ENCODE measurements at places on chromosomes 7 and 10. TPM values are rescaled to one million over a fixed set of nuclear protein-coding genes. Genes with fewer than 3 reads are reported as not detected.

PRLHR gene
- not detected for total RNA-seq

DNA sequence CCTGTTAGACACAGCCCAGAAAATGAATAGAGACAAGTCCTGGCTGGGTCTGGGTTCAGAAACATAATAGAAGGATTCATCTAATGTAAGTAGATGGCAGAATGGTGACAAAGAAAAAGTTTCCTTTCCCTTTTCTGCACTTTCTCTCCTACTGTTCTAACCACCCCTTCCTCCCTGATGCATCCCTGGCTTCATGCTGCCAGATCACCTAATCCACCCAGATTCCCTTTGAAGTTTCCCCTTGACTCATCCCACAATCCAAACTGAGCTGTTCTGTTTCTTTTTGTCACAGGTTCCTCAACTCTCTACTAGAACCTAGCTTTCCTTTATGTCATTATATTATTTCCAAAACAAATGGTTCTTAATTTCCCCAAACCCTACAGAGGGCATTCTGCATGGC lies 1.1 kb upstream of the MACC1 start:
- no peak overlapping the region for H3K27ac ChIP-seq
- no peaks in the 10 kb centered on the region for H3K27me3 ChIP-seq
- H3K4me1 ChIP-seq: no peaks in the 10 kb centered on the region
- no peaks in the 10 kb centered on the region for H3K36me3 ChIP-seq
- no peak overlapping the region for H3K4me3 ChIP-seq

- H3K4me1 ChIP-seq: peaks cover 13% of the 10 kb centered on the region
- peaks cover 6% of the 10 kb centered on the region for H3K36me3 ChIP-seq
- no peak overlapping the region for H3K4me3 ChIP-seq
- H3K27ac ChIP-seq: no peak overlapping the region
These were observed 6.1 kb upstream of the CREB5 start for GRCh38 chr7:28406192-28406591.

DNA sequence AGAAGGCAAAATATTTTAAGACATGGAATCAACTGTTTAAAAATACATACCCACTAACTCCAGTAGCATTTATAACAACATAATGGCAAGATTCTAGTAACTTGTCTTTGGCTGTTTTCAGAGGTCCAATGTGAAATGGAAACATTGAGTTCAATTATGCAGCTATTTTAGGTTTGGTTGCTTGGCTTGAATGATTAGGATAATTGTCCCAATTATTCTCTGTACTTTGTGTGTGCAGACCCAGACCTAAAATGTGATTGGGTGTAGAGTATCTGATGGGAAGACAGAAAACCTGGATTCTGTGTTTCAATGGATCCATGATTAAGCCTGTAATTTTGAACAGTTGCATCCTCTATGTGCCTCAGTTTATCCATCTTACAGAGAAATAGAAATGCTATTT lies 392.7 kb upstream of the NFE2L3 start:
- no peaks in the 10 kb centered on the region for H3K4me1 ChIP-seq
- H3K27me3 ChIP-seq: peaks cover 54% of the 10 kb centered on the region
- no peaks in the 10 kb centered on the region for H3K36me3 ChIP-seq
- H3K27ac ChIP-seq: no peak overlapping the region
- no peak overlapping the region for H3K4me3 ChIP-seq
- DNase-seq: no peak

GRCh38 chr10:74081192-74081803 lies 69.3 kb downstream of the AP3M1 start:
- H3K4me3 ChIP-seq: no peak overlapping the region
- H3K4me1 ChIP-seq: peaks cover 25% of the 10 kb centered on the region
- H3K36me3 ChIP-seq: no peaks in the 10 kb centered on the region
- DNase-seq: no peak
- no peaks in the 10 kb centered on the region for H3K27me3 ChIP-seq

ATOH7 gene
- not detected for total RNA-seq

DNA sequence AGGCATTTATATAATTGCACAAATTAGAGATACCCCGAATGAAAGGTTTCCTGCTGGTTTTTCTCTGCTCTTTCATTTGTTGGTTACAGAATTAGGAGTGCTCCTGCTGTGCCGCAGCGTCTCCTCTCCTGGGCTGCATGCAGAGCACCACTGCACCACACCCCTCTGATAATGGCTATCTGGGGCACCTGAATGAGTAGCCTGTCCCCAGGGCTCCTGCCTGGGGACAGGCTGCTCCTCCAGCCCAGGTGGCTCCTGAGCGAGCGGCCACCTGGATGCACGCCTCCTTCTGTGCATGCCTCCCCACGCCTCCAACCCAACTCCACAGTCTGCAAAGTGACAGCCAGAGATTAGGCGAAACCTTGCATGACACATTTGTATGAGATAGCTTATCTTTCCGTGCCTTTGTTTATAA lies 242.6 kb upstream of the FZD8 start:
- no peak overlapping the region for H3K4me3 ChIP-seq
- no peaks in the 10 kb centered on the region for H3K36me3 ChIP-seq
- no peaks in the 10 kb centered on the region for H3K4me1 ChIP-seq
- DNase-seq: no peak

GRCh38 chr7:4143511-4144171 lies 538.5 kb upstream of the FOXK1 start:
- H3K36me3 ChIP-seq: no peaks in the 10 kb centered on the region
- H3K4me3 ChIP-seq: no peak overlapping the region
- no peak overlapping the region for H3K27ac ChIP-seq
- peaks cover 2% of the 10 kb centered on the region for H3K4me1 ChIP-seq
- no peak for DNase-seq

- no peaks in the 10 kb centered on the region for H3K27me3 ChIP-seq
- no peaks in the 10 kb centered on the region for H3K4me1 ChIP-seq
- no peaks in the 10 kb centered on the region for H3K36me3 ChIP-seq
- no peak for DNase-seq
- no peak overlapping the region for H3K4me3 ChIP-seq
- no peak overlapping the region for H3K27ac ChIP-seq
These were observed 48.7 kb upstream of the MAGI2 start for GRCh38 chr7:79502151-79502550.

GRCh38 chr7:133081119-133081598 lies 731 bp downstream of the CHCHD3 start:
- peak overlapping the region; percentile 94 for H3K27ac ChIP-seq
- H3K27me3 ChIP-seq: peaks cover 2% of the 10 kb centered on the region
- peaks cover 15% of the 10 kb centered on the region for H3K4me1 ChIP-seq
- H3K36me3 ChIP-seq: no peaks in the 10 kb centered on the region

LRRC18 gene
- total RNA-seq: not detected

OLAH gene
- not detected for total RNA-seq

DNA sequence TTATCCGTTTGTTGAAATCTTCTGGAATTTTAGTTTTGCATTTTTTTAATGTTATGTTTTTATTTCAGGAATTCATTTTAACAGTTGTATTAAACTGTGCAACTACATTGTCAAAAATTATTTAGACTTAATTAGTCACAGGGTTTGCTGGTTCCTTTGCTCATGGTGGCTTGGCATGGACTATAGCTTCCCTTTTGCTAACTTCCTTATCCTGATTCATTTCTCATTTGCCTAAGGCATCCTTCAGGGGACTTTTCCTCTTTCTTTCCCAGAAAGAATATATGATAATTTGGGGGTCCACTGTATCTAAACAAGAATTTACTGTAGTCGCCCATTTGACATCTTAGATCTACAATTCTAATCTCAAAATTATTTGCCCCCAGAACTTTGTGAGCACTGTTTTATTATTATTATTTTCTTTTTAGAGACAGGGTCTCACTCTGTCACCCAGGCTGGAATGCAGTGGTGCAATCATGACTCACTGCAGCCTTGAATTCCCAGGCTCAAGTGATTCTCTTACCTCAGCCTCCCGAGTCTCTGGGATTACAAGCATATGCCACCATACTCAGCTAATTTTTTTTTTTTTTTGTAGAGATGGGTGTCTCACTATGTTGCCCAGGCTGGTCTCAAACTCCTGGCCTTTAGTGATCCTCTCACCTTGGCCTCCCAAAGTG lies 13.9 kb downstream of the FIGNL1 start:
- peaks cover 3% of the 10 kb centered on the region for H3K4me1 ChIP-seq
- no peaks in the 10 kb centered on the region for H3K27me3 ChIP-seq
- peaks cover 10% of the 10 kb centered on the region for H3K36me3 ChIP-seq
- no peak overlapping the region for H3K27ac ChIP-seq
- DNase-seq: no peak
- H3K4me3 ChIP-seq: no peak overlapping the region

DNA sequence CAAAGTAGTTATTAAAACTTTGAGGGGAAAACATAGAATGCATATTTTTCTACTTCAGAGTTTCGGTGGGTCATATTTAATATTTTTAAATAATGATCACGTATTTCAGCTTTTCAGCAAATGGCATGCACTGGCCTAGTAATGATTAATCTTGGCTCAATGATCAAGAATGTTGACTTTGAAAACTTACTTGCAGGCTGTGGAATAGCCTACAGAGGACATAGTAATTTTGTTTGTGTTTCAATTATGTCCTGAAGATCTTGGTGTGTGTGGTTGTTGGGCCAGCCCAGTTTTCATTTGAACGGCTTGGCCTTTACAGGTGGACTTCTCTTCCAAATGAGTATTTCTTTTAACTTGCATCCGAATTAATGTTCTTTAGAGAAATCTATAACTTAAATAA lies 35.1 kb downstream of the ADD3 start:
- peak overlapping the region; percentile 37 for H3K27ac ChIP-seq
- H3K4me1 ChIP-seq: peaks cover 38% of the 10 kb centered on the region
- no peak for DNase-seq
- no peaks in the 10 kb centered on the region for H3K27me3 ChIP-seq
- H3K36me3 ChIP-seq: no peaks in the 10 kb centered on the region

PRPS1L1 gene
- total RNA-seq: not detected

DNA sequence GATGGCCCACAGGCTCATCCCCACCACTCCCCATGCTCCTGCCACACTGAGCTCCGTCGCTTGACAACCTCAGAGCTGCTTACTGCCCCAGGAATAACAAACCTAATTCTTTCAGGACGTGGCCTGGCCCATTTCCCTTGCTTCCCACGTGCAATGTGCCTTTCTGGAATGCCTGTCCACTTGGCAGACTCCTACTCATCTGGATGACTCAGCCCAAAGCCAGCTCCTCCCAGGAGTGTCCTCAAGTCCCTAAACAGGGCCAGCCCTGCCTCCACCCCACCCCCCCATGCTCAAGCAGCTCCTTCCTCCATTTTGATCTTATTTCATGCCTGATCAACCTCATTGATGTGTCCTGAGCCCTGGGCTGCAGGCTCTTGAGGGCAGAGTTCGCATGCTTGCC lies 164.9 kb upstream of the RNF32 start:
- no peak overlapping the region for H3K27ac ChIP-seq
- no peaks in the 10 kb centered on the region for H3K4me1 ChIP-seq
- peaks cover 46% of the 10 kb centered on the region for H3K27me3 ChIP-seq
- no peak overlapping the region for H3K4me3 ChIP-seq
- H3K36me3 ChIP-seq: no peaks in the 10 kb centered on the region

- peaks cover 8% of the 10 kb centered on the region for H3K4me1 ChIP-seq
- peaks cover 33% of the 10 kb centered on the region for H3K27me3 ChIP-seq
- H3K36me3 ChIP-seq: no peaks in the 10 kb centered on the region
- no peak overlapping the region for H3K4me3 ChIP-seq
These were observed 35.2 kb upstream of the WDFY4 start for GRCh38 chr10:48649349-48649944.

DNA sequence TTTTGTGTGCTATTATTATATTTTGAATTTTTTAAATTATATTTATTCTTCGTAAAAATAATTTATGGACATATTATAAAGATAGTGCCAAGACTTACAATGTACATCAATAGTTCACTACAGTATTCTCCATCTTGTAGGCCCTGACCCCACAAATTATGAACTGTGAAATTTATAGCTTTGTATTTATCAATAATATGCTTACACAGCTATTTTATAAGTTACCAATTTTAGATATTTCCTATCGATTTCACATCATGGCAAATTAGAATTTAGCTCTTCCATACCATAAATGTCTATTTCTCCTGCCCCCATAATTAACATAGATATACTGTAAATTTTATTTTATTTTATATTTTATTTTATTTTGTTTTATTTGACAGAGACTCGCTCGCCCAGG lies 34.4 kb upstream of the GNAI1 start:
- no peaks in the 10 kb centered on the region for H3K27me3 ChIP-seq
- no peak overlapping the region for H3K4me3 ChIP-seq
- H3K27ac ChIP-seq: no peak overlapping the region
- DNase-seq: no peak
- H3K36me3 ChIP-seq: no peaks in the 10 kb centered on the region

GRCh38 chr10:35843524-35844181 lies 201.6 kb upstream of the FZD8 start:
- no peak overlapping the region for H3K4me3 ChIP-seq
- H3K27me3 ChIP-seq: peaks cover 10% of the 10 kb centered on the region
- no peak overlapping the region for H3K27ac ChIP-seq

DNA sequence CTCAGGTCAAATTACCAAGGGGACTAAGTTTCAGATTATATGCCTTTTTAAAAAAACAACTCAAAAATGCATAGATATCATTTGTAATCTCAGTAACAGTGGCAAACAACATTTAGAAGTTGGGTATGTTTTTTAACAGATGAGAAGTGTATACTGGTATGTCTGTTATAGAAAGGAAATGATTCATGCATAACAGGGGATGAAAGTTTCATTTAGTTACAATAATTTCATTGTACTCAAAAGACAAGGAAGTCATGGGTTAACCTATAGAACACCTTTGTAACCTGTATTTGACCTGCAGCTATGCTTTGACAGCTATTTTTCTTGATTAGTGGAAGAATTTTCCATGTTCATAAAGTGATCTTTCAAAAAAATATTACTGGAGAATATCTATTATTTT lies 35.4 kb upstream of the FAM133B start:
- H3K4me3 ChIP-seq: no peak overlapping the region
- no peaks in the 10 kb centered on the region for H3K27me3 ChIP-seq
- no peaks in the 10 kb centered on the region for H3K36me3 ChIP-seq
- peak overlapping the region; percentile 84 for H3K27ac ChIP-seq
- DNase-seq: no peak
- peaks cover 25% of the 10 kb centered on the region for H3K4me1 ChIP-seq

DNA sequence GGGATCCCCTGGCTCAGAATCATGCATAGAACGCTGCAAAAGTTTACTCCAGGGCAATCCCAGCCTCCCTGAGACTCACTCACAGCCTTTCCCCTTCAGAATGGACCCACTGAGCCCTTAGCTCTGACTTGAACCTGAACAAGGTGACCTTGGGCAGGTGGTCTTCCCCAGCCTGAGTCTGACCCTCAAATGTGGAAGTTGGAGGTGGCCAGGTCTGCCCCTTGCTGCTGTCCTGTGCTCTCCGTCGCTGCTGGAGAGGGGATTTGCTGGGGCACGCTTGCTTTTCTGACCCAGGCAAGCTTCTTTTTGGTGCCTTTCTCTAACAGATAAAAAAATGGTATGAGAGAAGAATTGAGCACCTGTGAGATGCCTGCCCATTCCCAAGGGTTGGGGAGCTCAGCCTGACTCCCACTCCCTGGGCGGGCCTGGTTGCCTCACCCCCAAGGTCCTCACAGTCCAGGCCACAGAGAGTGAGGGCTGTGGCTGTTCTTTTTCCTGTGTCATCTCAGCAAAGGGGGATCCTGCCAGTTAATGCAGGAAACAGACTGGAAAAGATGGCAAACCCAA lies 46.6 kb upstream of the IGFBP3 start:
- no peaks in the 10 kb centered on the region for H3K27me3 ChIP-seq
- peaks cover 3% of the 10 kb centered on the region for H3K36me3 ChIP-seq
- H3K4me3 ChIP-seq: no peak overlapping the region
- peaks cover 6% of the 10 kb centered on the region for H3K4me1 ChIP-seq
- no peak overlapping the region for H3K27ac ChIP-seq

ZNF239 gene
- total RNA-seq: 1.1 TPM

GRCh38 chr7:116953372-116953905 lies at the start of gene ST7:
Gene ST7, plus strand, starts transcription at chr7:116953501. Its CDS starts 40 bp downstream, at chr7:116953541.
- peak; percentile 58 for DNase-seq
- peak within 1 kb of the TSS; percentile 79 for H3K27ac ChIP-seq
- H3K36me3 ChIP-seq: no peaks in the 10 kb centered on the region

TCERG1L gene
- not detected for total RNA-seq

GRCh38 chr7:104643587-104644217 lies 315.3 kb downstream of the LHFPL3 start:
- no peaks in the 10 kb centered on the region for H3K36me3 ChIP-seq
- no peak overlapping the region for H3K4me3 ChIP-seq
- H3K4me1 ChIP-seq: no peaks in the 10 kb centered on the region
- no peak for DNase-seq
- H3K27me3 ChIP-seq: peaks cover 57% of the 10 kb centered on the region
- H3K27ac ChIP-seq: no peak overlapping the region

Measured in T-helper 17 cell (primary cell).